Stimulated activated memory B cell treated with anti-CD40 and anti-IgM and Interleukin-4, amounts not matched to agents 10 μg/mL and 1 μg/mL and 100 μg/mL, for 72 hours (primary cell): ENCODE measurements at places on chromosomes 5 and 9.
A peak's percentile ranks its signal among the peaks of the same experiment; 100 is the strongest.

DNA sequence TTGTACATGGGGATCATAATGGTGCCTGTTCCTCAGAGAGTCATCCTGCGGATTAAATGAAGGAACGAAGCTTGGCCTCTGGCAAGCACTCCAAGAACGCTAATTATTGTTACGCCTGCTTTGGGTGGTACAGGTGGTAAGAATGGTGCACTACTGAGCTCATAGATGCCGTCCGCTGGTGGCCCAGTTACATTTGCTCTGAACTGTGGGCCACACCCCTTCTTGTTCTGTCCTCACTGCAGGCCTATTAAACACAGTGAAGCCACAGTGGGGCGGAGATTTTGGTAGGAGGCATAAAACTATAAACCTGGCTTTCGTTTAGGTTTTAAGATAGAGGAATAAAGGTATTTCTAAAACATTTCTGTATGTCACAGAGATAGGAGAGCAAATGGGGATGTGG lies 40.6 kb upstream of the FER start:
- ATAC-seq: no peak

- ATAC-seq: no peak
Measured at GRCh38 chr5:118705959-118706667, 282.2 kb downstream of the DTWD2 start.

DNA sequence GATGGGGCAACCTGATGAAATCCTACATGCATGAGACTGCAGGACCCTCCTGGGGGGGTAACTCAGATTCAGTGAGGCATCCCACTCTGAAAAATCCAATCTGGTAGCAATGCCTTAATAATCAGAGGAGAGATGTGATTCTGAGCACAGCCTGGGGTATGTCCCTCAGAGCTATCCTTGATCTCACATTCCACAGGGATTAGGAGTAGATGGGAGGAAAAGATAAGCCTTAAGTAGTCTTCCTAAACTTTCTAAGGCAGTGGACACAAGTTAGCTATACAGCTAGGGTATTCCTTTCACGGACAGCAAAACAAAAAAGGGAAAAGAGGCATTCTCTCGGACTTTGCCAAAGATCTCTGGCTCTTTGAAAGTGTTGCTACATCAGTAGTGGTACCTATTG lies 3.9 kb upstream of the SPATA9 start:
- ATAC-seq: no peak

- no peak for ATAC-seq
Measured at GRCh38 chr5:66807743-66808142, 211.6 kb downstream of the MAST4 start.

GRCh38 chr9:134554373-134555093 lies 87.1 kb upstream of the COL5A1 start:
- no peak for ATAC-seq

DNA sequence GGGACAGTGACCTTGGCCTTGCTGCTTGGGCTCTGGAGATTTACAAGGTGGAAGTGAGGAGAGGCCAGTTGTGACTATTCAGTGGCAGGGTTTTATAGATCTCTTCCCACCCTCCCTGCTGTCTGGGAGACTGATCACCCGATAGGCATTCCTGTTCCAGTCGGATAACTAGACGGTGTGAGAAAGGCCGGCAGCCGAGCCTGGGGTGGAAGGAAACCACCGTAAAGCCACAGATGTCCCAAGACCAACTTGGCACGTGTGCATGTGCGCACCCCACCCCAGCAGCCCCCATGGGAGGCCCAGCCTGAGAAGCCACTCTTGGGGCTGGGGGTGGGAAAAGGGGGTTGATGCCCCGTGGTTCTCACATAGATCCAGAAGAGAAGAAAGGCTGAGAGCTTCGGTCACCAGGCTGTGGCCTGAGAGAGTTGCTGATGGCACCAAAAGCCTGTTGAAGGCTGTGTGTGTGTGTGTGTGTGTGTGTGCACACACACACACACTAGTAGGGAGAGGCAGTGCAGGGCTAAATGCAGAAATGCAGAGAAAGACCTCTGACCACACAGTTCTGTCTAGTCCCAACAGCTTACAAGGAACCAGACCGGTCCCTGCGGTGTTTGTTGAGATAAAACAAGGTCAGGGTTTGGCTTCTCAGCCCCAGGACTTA lies 225.8 kb downstream of the FANCC start:
- no peak for ATAC-seq

GRCh38 chr9:109206670-109207069 lies 39.6 kb upstream of the FRRS1L start:
- ATAC-seq: no peak

DNA sequence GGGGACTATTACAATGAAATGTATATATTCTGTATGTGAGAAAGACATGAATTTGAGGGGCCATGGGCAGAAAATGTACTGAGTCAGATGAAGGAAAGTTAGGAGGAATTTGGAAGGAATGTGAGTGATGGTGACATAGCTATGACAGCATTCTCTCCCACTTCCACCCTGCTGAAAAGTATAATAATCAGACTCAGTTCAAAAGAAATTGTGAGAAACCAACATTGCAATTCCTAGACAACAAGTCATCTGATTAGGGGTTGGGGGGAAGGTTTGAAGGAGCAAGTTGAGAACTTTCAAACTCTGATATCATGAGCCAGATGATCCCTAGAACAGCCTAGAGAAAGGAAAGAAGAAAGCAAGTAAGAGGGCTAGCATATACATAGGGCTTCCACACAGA lies 370.6 kb downstream of the DMRTA1 start:
- no peak for ATAC-seq

GRCh38 chr5:139481580-139482049 lies 943 bp downstream of the STING1 start:
- peak; percentile 6 for ATAC-seq

DNA sequence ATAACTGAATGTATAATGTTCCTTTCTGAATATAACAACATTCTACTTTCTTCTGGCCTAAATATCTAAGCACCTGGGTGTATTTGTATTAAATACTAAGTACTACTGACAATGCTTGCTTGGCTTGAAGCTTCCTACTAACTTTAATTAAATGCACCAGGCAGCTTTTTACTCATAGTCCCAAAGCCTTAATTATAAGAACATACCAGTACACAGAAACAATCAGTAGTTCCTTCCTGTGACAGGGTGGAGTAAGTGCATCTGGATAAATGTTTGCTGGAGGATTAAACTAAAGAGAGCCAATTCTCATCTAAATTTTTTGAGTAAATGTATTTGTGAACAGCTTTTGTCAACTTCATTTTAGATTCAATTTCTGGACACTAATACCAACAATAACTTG lies 558.6 kb upstream of the SEMA6A start:
- no peak for ATAC-seq

GRCh38 chr5:58493141-58493540 lies 1.9 kb downstream of the GAPT start:
- ATAC-seq: no peak

- ATAC-seq: no peak
Measured at GRCh38 chr5:36569491-36569890, 36.9 kb upstream of the SLC1A3 start.

DNA sequence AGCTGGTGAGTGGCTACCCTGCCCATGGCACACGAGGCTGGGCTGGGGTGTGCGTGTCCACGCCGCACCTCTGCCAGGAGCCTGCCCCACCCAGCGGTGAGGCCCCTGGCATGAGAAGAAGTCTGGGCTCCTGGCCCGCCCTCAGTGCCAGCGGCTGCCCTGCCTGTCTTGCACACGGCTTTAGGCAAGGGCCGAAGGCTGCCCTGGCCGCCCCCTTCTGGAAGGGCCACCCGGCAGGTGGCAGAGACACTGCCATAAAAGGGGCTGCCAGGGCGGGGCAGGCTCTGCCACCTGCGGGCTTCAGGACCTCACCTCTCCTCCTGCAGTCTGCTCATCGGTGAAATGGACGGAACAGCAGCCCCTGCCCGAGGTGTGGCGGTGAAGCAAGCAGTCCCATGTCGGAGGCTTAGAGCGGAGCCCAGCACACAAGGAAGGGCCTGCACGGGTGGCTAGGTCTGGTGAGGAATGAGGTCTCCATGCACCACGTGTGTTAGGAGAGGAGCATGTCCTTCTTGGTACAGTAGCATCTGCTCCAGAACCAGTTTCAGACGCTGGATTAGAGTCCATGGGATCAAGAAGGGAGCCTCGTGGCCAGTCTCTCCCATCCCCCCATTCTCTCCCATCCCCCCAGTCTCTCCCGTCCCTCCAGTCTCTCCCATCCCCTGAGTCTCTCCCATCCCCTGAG lies 34.8 kb upstream of the TMEM250 start:
- ATAC-seq: peak; percentile 2
